ENCODE measurements at places on chromosomes 16 and 17. TPM values are rescaled to one million over a fixed set of nuclear protein-coding genes. Genes with fewer than 3 reads are reported as not detected.

Gene RAP1GAP2
- 0.50 TPM for total RNA-seq

GRCh38 chr16:78490847-78491246 lies 391.4 kb downstream of the WWOX start:
- no peak for DNase-seq

DNA sequence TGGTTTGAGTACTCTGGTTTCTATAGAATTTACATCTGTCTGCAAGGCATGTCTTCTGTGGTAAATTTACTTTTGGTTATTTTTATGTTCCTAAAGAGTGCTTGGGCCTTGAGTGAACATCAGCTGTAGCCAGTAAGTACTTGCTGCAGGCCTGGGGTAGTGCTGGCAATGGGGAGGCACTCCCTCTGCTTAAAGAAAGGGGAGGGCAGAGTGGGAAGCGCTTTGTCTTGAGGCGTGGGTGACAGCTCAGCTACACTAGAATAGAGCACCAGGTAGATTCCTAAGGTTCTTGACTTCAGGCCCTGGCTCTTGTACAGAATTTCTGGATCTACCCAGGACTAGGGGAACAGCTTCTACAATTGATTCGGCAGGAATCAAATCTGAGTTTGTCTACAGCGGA lies 50.6 kb downstream of the MPHOSPH6 start:
- no peak for DNase-seq

DNA sequence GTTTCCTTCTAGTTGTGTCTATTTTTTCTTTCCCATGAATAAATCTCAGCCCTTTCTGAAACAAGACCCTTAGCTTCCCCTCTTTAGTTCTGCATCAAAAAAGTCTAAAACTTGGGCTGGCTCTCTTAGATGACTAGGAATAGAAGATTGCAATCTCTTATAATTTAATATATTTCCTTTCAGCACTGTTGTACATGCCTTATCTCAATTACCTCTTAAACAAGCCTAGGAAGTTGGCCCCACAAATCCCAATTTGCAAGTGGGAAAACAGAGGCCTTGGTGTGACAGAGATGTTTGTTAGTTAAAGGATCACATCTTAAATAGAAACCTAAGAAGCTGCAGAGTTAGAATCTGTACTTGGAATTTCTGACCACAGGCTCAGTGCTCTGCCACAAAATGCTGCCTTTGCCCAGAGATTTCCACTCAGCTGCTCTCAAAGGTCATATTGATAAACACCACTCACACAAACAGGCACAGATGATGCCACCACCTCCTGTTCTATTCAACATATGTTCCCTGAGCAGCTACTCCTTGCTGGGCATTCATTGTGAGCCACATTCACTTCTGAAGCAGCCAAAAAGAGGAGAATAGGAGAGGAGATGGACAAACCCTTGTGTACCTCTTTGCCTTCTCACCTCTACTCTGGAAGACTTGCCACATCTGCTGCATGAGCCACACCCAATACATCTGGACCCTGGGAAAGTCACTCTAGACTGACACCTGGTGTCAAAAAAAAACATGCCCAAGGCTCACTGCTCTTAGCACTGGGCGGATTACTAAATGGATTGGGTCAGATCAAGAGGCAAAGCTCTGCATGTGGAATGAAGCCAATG lies 5.5 kb downstream of the CCDC182 start:
- peak; percentile 21 for DNase-seq

GRCh38 chr16:2713523-2713922 lies 6.5 kb downstream of the PRSS27 start:
- no peak for DNase-seq
